ENCODE measurements at places on chromosomes 13 and 19.
A peak's percentile ranks its signal among the peaks of the same experiment; 100 is the strongest.

GRCh38 chr13:84654654-84655275 lies 772.5 kb upstream of the SLITRK1 start:
- no peak for DNase-seq

DNA sequence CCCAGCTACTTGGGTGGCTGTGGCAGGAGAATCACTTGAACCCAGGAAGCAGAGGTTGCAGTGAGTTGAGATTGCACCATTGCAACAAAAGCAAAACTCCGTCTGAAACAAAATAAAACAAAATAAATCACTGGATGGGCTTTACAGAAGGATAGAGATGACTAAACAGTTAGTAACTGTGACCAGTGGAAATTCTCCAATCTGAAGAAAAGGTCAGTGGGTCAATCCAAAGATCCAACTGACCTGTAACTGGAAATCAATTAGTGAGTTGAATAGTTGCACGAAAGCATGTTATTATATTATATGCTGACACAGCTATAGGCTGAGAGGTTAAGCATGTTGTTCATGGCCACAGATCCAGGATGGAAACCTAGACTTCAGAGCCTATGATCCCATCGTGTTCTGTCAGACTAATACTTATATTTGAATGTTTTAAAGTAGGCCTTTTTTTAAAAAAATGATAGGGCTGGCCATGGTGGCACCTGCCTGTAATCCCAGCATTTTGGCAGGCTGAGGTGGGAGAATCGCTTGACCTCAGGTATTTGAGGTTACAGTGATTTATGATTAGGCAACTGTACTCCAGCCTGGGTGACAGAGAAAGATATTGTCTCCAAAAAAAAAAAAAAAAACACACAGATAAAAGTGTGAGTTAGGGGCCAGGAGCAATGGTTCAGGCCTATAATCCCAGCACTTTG lies 1.4 kb downstream of the ECH1 start:
- no peak for DNase-seq

- no peak for DNase-seq
Observed at GRCh38 chr19:50899569-50899968, 11.6 kb downstream of the KLK4 start.

GRCh38 chr19:13839130-13839937 lies 37.6 kb upstream of the NANOS3 start:
- DNase-seq = no peak

DNA sequence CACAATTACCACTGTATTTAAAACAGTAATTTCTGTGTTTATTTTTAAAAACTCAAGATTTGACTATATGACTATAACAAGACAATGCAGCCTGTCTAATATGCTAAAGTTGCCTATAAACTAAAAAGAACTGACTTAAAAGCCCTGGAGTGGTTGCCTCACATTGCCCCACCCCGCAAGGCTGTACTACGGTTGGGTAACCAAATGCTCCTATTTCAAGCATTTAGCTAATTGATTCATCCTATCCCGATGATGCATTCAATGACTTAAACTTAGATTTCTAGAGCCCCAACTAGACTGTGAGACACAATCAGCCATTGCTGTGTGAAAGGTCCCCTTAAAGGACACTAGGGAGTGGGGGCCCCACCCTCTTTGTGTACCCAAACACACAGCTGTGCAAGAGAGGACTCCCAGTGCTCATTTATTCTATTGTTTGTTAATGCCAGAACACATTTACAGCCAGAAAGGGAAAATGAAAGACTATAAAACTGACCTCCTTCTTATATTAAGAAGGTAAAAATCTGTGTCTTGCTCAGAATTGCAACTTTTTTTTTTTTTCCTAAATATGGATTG lies 66.9 kb downstream of the MIPEP start:
- DNase-seq = no peak

DNA sequence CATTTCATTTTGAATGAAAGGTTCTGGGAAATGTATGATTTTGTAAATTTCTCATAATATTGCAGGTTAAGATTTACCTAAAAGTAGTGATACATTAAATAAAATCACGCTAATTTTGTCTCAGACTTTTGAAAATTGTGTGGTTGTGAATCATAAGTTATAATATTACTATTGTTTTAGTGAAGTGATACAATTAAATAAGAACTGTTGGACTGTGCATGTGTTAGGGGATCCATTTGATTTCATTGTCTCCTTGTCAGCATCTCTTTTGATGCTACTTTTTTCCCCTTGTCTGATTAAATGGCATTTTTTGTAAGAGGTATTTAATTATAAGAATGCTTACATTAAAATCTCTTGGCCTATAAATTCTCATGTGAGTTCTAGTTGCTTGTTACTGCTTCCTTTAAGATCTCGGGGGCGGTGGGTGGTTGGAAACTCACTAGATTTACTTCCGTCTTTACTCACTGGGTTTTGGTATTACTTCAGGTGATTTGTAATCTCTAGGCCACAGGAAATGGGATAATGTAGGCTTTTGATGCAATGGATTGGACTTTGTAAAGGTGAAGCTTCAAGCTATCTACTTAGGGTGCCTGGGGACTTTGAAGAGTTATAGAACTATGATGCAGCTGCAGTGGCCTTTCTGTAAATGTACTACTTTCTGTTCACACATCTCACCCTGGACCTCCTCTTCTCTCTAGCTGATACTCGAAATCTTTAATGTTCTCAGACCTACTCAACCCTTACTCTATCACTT lies 66.5 kb downstream of the PAN3 start:
- DNase-seq = no peak

DNA sequence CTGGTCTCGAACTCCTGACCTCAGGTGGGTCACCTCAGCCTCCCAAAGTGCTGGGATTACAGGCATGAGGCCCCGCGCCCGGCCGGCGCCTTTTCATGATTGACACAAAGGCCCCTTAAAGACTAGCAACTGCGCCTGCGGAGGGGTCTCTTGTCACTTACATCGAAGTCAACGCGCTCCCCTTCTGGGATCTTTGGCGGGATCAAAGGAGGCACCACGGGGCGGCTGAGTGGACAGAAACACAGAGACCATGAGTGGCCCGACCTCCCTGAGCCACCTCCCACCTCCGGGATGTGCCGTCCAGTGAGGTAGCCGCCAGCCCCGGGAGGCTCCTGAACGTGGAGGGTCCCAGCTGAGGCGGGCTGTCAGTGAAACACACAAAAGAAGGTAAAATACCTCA lies 7.3 kb downstream of the TNNT1 start:
- DNase-seq = no peak

DNA sequence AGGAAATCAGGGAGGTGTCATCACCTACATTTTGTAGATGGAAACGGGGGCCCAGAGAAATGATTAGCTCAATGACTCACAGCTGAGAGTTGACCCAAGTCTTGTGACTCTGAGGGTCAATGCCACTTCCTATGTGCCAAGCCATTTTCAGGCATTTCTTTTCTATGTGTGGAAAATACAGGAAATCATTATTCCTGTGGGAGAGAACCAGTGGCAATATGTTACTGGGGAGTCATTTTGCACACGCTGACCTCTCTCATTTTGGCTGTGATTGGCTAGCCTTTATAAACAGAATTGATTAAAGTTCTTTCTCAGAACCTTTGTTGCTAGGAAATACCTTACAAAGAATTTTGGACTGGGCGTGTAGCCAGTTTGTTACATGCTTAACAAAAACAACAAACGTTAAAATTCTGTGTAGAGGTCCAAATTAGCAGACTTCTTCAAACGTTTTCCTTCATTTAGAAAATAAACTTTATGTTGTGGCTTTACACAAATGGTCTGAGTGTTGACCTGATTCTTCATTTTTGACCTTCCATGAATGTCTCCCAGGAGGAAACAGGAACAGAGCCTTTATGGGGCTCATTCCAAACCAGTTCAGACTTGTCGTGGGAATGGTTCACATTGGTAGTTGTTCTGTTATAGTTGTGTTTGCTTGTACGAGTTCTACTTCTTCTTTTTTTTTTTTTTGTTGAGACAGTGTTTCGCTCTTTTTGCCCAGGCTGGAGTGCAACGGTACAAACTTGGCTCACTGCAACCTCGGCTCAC lies 11.4 kb downstream of the PCCA start:
- DNase-seq = peak; percentile 51

DNA sequence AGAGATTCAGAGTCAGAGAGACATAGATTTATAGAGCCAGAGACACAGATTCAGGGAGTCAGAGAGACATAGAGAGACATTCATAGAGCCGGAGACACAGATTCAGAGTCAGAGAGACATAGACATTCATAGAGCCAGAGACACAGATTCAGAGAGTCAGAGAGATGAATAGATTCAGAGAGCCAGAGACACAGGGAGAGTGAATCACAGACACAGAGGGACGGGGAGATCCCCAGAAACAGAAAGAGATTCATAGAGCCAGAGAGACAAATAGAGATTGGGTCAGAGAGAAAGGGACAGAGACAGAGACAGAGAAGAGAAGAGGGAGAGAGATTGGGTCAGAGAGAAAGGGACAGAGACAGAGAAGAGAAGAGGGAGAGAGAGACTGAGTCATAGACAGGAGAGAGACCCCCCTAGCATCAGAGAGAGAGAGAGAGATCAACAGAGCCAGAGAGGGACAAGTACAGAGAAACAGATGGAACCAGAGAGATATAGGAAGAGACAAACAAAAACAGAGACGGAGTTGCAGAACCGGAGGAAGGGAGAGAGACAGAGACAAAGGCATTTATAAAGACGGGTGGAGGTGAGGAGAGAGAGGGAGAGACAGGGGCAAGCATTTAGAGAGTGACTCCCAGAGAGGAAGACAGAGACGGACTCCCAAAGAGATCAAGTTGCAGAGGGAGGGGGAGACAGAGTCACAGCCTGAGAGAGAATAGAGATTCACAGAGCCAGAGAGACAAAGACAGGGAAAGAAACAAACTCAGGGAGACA lies 1.1 kb upstream of the PRKCG start:
- no peak for DNase-seq

- DNase-seq = no peak
Observed at GRCh38 chr13:112134391-112135075, 67.6 kb downstream of the SOX1 start.

DNA sequence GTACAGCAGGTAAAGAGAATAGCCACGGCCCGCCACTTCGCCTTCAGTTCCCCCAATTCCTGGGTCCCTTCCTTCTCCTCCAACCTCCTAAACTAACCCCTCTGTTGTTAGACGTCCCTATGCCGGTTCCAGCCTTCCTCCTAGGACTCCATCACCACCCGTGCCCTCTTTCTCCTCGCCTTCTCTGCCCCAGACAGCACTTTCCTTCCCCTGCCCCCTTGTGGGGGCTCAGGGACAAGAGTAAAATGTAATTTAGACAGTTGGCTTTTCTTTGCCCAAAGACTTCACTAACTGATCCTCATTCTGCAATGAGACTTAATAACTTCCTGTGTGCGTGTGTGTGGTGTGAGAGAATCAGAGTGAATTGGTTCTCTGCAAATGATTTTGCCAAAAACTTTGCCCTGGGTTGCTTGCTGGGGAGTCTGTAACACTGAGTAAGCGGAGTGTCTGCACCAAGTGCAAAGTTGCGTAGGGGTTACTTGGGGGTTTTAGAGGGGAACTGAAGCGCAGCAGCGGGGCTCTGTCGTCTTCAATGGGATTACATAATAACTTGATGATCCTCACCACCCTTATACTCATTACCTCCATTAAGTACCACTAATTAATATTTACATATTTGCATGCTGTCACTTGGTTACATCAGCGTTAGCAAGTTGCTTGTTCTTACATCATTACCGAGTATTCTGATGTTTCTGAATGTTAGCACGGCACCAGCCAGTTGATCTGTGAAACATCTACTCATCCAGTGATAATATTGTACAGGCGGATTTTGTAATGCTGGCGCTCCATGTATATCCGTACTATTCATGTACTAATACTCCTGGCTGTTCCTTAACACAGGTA lies 19.9 kb upstream of the SGCG start:
- no peak for DNase-seq

DNA sequence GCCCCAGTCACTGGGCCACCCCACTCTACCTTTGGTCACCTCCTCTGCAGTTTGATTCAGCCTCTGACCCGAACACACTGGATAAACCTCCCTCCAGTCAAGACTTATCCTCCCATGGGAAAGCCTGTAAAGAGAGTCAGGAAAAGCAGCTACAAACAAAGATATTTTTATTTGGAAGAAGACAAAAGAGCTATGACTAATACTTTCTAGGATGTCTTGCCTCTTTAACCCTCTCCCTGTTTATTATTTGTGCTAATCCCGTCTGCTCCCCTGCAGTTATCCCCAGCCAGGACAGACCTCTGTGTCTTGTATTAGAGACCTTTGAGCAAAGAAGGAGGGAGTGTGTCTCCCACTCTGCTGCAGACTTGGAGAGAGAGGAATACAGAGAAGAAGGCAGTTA lies 178.3 kb downstream of the EFNB2 start:
- DNase-seq = no peak

DNA sequence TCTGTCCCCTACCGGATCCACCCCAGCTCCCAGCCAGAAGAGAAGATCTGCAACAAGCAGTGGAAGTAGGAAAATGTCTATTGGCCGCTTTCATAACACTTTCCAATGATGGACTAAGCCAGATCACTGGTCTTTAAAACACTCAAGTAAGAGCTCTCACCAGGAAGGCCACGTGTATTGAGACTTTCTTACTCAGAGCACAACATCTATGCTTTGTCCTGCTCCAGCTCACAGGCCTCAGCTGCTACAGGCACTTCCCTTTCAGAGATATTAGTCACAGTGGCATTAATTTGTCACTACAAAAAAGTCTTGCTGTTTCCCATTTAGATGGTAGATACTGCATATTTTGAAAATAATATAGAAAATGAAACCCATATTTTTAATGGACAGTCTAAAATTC lies 164.2 kb downstream of the ABCC4 start:
- no peak for DNase-seq

GRCh38 chr19:45355910-45356309 lies 14.5 kb downstream of the ERCC2 start:
- no peak for DNase-seq

DNA sequence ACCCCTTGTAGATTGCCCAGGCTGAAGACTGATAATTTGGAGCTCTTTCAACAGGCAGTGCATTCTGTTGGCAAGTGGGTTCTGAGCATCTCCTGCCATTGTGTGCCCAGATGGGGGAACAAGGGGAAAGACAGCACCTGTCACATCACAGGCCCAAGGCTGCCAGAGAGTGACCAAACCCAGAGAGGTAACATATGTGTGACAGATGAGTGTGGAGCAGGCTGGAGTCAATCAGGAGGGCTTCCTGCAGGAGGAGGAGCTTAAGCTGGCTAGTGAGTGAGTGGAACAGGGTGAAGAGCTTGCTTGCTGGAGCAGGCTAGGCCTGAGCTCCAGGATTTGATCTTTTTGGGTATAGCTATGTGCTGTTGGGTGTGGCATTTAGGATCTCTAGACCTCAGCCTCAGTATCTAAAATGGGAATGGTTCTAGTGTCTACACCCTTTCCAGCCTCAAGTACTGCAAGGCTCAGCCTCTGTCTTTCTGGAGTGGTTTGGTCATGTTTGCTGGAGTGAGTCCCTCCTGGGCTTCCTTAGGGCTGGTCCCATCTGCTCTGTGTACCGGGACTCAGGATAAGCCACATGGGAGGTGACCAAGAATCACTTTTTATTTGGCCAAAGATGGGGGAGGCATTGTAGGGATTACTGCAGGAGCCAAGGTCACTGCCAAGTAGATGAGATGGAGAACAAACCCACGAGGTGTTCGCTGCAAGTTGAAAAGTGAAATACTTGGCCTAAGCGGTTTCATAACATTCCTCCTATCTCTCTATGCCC lies 152.4 kb upstream of the TSHZ3 start:
- no peak for DNase-seq

All from epithelial cell of prostate (primary cell).